ENCODE measurements at places on chromosomes 13 and 19.

GRCh38 chr19:37413313-37414084, 42.6 kb downstream of the ZNF527 start:
- peak; percentile 35 for DNase-seq

DNA sequence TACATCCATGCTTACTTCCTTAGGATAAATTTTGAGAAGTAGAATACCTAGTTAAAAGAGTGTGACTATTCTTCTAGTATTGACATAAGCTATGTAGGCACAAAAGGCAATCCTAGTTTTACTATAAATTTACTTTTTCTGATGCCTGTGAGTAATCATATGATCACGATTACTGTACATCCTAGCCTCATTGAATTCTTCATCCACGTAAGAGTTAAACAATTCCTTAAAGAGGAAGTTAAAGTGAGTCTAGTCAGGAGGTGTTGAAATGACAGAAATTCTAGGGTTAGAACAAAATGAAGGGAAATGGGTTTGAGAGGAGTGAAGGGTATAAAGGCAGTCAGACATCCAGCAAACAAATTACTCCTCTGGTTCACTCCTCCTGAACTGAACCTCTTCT, at the start of gene ACOD1:
ACOD1 (plus strand) TSS at position 363 of the 400 bp plus-strand sequence. CDS start 48 bp downstream, outside the sequence.
- DNase-seq, result peak; percentile 14

- no peak for DNase-seq
These were observed 9.0 kb downstream of the PPP1R14A start for GRCh38 chr19:38247126-38247525.

- DNase-seq, result no peak
These were observed 3.6 kb upstream of the KANK2 start for GRCh38 chr19:11200931-11201330.

GRCh38 chr19:48329167-48329891, 4.0 kb downstream of the EMP3 start:
- DNase-seq, result no peak

- no peak for DNase-seq
These were observed 3.8 kb downstream of the GADD45GIP1 start for GRCh38 chr19:12953138-12953798.

DNA sequence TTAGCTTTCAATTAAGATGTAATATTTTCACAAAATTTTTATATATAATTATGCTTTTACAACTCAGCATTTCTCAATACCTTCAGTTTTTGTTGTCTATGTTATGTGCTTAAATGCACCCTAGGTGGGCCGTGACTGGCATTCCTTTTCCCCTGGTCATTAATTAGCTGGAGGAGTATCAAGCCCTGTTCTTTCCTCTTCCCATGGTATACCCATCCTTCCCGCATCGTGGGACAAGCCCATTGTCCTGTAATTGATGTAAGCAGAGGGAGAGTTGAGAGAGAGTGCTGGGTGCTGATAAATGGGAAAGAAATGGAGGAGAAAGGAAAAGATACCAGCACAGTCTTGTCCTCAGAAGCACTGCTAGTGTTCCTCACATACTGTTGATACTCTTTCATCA, 591.7 kb downstream of the GPC6 start:
- no peak for DNase-seq

- no peak for DNase-seq
These were observed 106.5 kb upstream of the SGCG start for GRCh38 chr13:23074075-23074828.

GRCh38 chr19:19642506-19643157, 825 bp downstream of the GMIP start:
- DNase-seq, result peak; percentile 52

DNA sequence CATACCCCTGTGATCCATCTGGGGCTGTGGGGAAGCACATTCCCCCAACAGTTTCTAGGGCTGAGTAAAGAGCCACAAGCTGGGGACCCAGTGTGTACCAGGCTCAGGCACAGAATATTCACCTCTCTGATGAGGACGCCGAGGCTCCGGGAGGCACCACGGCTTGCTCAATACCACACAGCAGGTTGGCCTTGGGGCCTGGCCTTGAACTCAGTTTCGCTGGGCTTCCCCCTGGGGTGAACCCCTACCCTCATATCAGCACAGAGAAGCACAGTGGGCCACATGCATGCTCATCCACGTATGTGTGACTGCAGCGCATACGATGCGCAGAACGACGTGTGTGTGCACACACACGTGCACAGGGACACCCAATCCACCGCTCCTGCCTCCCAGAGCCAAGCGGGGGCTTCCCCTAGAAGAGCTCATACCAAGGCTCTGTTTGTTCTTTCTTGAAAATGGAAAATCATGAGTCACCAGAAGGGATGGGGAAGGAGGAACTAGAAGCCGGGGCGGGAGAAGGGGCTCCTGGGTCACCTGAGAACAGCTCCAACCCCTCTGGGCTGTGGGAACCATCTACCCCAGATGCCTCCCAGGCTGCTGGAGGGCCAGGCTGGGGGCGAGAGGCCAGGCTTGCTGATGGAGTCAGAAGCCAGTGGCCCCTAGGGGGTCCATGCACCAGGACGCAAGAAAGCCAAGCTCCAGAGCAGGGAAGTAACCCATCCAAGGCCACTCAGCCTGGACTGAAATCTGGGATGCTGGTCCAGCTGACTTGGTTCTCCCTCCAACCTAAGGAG, 4.9 kb upstream of the PDE4C start:
- DNase-seq, result peak; percentile 58

DNA sequence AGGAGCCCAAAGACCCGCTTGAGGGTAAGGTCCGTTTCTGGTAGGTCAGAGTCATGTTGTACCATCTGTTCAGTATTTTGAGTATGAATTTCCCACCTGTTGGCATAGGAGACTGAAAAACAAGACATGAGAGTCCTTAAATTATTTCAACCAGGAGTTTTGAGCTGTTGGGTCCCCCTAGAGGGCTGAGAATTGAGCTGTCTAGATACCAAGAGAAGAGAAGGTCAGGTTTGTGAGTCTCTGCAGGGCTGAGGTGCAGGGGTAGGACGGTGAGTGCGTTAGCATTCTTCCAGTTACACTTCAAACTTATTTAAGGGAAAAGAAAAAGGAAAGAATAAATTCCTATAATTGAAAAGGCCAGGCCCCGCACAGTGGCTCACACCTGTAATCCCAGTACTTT, 5.0 kb downstream of the CBLC start:
- DNase-seq, result no peak

- no peak for DNase-seq
These were observed 49.9 kb downstream of the MBD3L2B start for GRCh38 chr19:6971366-6971765.

GRCh38 chr13:29571876-29572570, 23.5 kb downstream of the SLC7A1 start:
- DNase-seq, result no peak

DNA sequence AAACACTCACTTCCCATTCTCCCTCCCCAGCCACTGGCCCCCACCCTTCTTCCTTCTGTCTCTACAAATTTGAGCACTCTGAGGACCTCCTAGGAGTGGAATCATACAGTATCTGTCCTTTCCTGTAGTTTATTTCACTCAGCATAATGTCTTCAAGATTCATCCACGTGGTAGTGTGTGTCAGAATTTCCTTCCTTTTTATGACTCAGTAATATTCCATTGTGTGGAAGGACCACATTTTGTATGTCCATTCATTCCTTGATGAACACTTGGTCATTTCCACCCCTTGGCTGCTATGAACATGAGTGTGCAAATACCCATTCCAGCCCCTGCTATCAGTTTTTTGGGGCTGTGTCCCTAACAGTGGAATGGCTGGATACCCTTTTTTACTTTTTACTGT, 9.8 kb downstream of the KLF2 start:
- DNase-seq, result no peak

GRCh38 chr19:47057328-47057727, 8.9 kb upstream of the TMEM160 start:
- no peak for DNase-seq

GRCh38 chr19:3658004-3658869, 31.6 kb upstream of the CACTIN start:
- DNase-seq, result no peak

- no peak for DNase-seq
These were observed 59.0 kb downstream of the FLT1 start for GRCh38 chr13:28435917-28436316.

GRCh38 chr19:7674010-7675005, 2.6 kb upstream of the MCEMP1 start:
- peak; percentile 90 for DNase-seq

DNA sequence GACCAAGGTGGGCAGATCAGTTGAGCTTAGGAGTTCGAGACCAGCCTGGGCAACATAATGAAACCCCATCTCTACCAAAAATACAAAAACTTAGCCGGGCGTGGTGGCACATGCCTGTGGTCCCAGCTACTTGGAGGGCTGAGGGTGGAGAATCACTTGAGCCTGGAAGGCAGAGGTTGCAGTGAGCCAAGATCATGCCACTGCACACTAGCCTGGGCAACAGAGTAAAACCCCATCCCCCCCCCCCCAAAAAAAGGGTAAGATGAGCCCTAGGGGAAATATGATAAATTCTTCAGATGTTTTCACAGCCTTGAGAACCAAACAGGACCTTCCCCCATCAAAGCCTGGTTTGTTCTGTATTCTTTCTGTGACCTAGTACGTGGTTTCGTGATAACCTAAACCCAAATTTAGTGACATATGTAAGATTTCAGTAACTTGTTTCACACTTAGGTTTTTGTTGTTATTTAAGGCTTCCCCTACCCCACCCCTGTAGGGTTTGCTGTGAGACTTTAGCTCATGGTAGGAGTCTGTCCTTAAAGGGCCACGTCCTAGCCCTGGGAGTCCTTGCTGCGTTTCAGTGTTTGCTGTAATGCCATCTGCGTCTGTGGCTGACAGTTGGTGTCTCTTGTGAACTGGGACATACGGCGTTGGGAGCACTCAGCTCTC, 49.6 kb downstream of the MYO9B start:
- DNase-seq, result no peak

GRCh38 chr19:53521373-53522202, 16.4 kb upstream of the ZNF331 start:
- DNase-seq, result no peak

DNA sequence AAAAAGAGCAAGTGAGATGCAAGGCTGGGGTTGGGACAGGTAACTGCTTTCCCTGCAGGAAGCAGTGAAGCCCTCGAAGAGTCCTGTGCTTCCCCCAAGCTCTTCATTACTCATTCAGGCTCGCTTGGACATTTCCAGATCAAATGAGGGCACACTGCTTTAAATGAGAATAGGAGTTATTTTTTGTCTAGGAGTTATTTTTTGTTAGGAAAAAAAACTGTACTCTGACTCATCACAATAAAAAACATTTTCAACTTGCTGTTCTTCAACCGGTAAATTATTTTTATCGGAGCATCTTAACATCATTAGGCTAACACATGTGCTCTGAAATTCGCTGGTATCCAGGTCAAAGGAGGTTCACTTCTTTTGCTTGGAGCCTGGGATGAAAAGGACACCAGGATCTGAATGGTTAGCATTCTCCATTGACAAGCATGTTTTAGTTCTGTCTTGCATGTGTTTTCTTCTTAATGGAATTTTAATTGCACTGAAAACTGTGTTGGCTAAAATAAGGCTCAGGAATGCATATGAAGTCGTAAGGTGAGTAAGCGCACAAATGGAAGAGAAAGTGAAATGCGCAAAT, 80.7 kb upstream of the STK24 start:
- DNase-seq, result no peak

GRCh38 chr13:45737571-45738017, 35.5 kb downstream of the CBY2 start:
- peak; percentile 69 for DNase-seq

GRCh38 chr13:52703482-52703881, 36.1 kb downstream of the CNMD start:
- DNase-seq, result no peak

GRCh38 chr19:46710687-46711086, 6.2 kb downstream of the PRKD2 start:
- no peak for DNase-seq

DNA sequence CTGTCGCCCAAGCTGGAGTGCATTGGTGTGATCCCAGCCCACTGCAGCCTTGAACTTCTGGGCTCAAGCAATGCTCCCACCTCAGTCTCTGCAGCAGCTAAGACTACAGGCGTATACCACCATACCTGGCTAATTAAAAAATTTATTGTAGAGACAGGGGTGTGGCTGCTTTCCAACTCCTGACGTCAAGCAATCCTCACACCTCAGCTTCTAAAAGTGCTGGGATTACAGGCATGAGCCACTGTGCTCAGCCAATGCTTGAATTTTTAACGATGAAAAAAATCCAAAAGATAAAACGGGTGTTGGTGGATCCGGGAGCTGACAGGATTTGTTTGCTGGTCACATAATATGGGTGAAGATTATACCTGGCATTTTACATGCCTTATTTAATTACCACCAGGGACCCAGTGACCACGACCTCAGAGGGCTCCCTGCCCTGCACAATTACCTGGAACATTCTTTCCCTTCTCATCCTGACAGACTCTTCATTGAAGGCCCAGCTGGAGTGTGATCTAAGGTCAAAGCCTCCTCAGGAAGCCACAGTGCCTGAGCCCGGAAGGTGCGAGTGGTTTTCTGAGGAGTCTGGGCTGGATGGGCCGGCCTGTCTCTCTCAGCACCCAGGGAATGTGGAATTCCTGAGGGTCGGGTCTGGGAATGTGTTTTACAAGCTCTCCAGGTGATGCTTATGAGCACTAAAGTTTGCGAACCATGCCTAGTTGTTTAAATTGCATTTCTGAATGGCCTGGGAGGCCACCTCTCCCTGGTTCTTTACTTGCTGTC, 193.3 kb downstream of the USP12 start:
- DNase-seq, result no peak

DNA sequence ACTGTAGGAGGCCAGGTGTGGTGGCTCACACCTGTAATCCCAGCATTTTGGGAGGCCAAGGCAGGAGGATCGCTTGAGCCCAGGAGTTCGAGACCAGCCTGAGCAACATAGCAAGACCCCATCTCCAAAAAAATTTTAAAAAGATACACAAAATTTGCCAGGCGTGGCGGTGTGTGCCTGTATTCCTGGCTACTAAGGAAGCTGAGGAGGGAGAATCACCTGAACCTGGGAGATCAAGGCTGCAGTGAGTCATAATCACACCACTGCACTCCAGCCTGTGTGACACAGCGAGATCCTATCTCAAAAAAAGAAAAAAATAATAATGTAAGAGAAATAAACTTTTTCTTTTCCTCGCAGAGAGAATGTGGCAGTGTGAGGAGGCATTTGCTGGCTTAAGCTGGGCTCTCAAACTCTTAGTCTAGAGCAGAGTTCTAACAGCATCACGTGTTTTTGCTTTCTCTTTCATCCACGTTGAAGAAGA, 21.1 kb downstream of the FAM187B start:
- DNase-seq, result no peak

DNA sequence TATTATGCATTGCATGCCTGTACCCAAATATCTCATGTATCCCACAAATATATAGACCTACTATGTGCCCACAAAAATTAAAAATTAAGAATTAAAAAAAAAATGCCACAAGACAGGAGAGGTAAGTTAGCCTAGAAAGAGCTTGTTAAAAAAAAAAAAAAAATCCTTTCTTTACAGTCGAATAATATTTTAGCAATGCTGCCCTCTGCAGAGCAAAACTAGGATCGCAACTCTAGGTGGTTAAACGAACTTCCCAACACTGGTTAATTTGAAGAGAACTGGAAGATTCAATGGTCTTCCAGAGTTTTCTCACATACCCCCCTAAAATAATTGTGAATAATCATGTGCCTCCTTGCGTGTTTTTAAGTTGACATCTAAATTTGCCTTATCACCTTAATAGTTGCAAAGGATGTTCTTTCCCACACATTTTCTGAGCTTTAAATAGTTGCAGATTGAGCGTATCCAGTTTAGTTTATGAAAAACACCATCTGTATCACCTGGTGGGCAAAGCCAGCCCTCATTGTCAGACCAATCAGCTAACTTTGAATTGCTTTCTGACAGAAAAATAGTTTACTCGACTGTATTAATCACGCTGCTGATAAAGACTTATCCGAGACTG, 47.4 kb upstream of the RCBTB2 start:
- peak; percentile 82 for DNase-seq

- DNase-seq, result no peak
These were observed 4.4 kb downstream of the GSX1 start for GRCh38 chr13:27796544-27797227.

- DNase-seq, result no peak
These were observed 90.5 kb downstream of the COL4A2 start for GRCh38 chr13:110397436-110398115.

Data from KBM-7 (cell line).